ENCODE measurements at places on chromosomes 12 and 14.
A peak's percentile ranks its signal among the peaks of the same experiment; 100 is the strongest.

- no peak for DNase-seq
Measured at GRCh38 chr12:70255311-70255710, 12.1 kb downstream of the CNOT2 start.

DNA sequence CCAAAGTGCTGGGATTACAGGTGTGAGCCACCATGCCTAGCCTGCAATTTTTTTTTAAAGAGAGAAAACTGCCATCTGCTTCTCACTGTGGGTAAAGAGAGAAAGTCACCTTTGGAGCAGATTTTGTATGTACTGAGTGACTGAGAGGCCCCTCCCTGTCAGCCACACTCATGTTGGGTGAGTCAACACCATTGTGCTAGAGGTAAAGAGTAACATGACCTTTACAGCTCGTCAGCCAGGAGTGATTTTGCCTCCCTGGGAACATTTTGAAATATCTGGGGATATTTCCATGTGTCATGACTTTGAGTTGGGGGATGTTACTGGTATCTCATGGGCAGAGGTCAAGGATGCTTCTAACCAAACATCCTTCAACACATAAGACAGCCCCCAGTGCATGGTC lies 115.2 kb downstream of the KSR2 start:
- no peak for DNase-seq

GRCh38 chr14:73526036-73526984 lies 10.6 kb upstream of the ACOT1 start:
- DNase-seq = no peak

GRCh38 chr14:71005076-71005475 lies 97.8 kb downstream of the PCNX1 start:
- no peak for DNase-seq

DNA sequence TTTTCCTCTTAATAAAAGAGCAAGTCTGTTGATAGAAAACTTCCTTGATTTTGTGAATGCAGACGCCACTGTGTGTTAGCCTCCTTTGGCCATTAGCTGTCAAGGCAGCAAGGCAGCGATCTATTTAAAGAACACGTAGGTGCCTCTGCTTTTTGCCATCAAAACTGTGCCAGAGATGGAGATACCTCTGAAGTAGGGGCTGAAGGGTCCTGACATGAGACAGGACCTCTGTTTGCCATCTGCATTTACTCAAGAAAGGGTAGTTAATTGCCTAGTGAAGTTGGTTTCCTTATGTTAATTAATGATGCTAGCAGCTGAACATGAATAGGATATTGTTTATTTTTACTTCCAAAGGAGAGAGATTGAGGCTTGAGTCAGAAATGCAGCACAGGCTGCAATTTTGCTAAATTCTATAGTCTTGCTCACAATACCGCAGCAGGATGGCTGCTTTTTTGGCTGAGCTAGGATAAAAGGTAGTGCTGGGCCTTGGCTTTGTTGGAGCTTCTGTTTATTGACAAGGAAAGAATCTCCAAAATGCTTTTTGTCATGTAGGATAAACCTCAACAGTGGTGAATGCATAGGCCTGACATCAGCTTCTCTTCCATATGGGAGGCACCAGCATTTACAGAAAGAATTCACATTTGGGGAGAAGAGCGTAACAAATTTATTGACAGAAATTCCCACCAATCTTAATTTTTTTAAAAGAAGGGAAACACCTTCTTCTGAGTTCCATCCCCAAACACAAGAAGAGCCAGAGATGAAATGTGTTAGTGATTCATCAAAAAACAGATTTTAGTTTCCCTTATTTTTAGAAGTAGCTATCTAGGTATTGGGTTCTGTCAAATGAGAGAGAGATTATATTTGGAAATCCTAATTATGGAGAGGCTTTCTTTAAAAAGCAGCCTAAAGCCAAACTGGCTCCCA lies 13.9 kb upstream of the RPH3A start:
- no peak for DNase-seq

DNA sequence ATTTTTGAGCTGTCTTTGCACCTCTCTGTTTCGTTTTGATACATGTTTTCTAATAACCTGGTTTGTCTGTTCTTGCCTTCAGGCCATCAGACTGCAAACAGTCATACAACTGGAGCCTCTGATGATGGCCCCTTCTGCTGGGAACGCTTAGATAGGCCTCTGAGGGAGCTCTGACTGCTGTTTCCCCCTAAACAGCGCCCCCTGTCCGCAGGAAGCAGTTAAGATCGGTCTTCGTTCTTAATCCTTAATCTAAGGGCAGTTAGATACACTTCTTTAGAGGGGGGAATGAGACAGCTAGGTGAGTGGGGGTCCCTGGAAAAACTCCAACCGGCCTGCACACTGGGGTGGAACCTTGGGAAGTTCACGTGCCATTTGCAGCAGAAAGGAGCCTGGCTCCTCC lies 1338.8 kb upstream of the SEL1L start:
- DNase-seq = no peak

DNA sequence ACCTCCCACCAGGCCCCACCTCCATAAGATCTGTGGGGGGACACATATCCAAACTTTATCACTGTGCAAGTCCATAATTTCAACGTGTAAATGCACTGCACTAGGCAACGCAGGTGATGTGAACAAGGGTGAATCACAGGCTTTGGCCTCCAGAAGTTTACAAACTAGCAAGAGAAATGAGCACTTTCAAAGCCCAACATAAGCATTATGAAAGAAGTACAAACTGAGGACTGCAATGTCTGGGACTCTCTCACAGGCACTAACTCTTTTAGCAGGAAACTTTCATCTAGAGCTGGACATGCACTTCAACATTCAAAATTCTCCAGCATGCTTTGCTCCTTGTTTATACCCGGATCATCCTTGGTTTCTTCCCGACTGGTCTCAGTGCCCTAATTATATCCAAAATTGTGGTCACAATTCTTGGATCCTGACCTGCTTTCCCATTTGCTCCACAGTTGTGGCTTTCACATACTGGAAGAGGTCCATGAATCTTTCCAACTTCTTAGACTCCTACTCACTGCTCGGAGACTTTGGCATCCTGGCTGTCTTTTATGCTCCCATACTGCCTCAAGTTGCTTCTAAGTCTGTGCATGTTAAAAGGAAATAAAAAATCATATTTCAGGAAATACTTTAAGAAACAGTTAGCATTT lies 44.9 kb upstream of the STRAP start:
- DNase-seq = no peak

GRCh38 chr14:105496831-105497591 lies 6.0 kb downstream of the TEDC1 start:
- DNase-seq = no peak

DNA sequence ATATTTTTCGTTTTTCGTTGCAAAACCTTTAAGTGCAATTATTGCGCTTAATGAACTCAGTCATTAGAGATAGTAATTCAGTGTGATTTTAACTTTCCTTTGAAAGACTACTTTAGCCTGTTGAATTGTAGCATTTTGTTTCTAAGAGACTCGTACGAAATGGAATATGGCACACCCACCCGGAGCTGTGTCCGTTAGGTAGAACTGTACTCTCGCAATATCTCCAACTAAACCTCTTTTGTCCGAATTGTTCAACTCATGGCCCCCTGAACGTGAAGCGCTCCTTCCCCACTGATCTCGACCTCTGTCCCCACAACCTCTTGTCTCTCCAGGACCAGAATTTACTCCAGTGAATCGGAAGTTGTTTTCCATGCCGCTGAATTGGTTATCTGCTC lies 800 bp downstream of the PCNX4 start:
- DNase-seq = peak; percentile 5

GRCh38 chr14:73723797-73724661 lies 9.8 kb upstream of the PNMA1 start:
- no peak for DNase-seq

- no peak for DNase-seq
Measured at GRCh38 chr14:55881577-55882241, 236.5 kb upstream of the PELI2 start.

GRCh38 chr12:112839386-112839972 lies 47.9 kb downstream of the RPH3A start:
- no peak for DNase-seq

- no peak for DNase-seq
Measured at GRCh38 chr14:85415015-85415712, 114.8 kb upstream of the FLRT2 start.

DNA sequence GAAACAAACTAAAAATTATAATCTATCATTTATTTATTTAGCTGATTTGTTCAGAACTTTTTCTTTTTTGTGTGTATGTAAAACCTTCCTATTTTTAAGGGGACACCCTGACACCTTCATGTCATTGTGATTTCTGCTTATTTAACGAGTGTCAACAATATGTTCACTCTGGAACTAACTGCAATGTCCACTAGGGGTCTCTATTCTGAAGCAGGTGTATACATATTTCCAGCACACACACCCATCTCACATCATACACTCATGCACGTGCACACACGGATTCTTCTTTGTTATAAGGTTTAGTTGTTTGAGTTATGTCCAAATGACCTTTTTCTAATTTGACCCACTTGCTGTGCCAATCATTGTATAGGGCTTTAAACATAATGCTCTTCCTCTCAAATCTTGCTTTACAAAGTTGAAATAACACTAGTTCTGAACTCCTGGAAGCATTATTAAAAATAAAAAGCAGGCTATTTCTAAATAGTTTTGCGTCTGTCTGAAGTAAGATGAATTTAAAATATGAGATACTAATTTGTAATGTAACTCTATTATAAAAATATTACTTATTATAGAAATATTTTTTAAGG lies 15.5 kb downstream of the E2F7 start:
- DNase-seq = no peak

GRCh38 chr12:54145844-54146243 lies 42.9 kb downstream of the SMUG1 start:
- no peak for DNase-seq

DNA sequence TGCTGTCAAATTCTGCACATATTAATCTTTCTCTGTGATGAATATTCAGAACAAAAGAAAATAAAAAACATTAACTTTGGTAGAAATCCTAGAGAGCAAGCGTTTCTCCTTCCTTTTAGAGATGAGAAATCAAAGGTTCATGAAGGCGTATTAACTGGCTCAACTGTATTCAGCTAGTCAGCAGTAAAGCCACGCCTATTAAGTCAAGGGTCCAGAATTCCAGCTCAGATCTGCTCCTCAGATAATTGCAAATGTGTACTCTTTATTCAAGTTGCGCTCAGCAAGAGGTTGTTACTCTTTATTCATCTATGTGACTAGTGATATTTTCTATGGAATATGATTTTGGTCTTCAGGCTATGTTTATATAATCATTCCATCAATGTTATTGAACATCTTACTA lies 13.1 kb upstream of the POC1B start:
- no peak for DNase-seq

DNA sequence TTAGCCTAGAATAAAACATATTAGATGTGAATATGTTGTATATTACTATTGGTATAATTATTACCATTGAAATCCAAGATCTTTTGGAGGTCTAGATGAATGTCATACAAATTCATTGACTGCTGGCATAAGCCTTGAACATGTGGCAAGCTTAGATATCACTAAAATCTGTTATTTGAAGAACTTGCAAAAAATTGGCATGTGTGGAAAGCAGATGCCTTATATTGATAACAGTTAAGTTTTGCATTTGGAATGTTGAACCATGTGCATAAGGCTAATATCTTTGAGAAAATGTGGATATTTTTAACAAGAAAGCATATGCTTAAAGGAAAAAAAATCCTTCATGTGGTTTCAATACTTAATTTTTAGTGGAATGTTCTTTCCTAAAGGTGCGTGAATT lies 203.6 kb upstream of the PRICKLE1 start:
- no peak for DNase-seq

- peak; percentile 75 for DNase-seq
Measured at GRCh38 chr12:28222081-28222700, 31.9 kb downstream of the CCDC91 start.

DNA sequence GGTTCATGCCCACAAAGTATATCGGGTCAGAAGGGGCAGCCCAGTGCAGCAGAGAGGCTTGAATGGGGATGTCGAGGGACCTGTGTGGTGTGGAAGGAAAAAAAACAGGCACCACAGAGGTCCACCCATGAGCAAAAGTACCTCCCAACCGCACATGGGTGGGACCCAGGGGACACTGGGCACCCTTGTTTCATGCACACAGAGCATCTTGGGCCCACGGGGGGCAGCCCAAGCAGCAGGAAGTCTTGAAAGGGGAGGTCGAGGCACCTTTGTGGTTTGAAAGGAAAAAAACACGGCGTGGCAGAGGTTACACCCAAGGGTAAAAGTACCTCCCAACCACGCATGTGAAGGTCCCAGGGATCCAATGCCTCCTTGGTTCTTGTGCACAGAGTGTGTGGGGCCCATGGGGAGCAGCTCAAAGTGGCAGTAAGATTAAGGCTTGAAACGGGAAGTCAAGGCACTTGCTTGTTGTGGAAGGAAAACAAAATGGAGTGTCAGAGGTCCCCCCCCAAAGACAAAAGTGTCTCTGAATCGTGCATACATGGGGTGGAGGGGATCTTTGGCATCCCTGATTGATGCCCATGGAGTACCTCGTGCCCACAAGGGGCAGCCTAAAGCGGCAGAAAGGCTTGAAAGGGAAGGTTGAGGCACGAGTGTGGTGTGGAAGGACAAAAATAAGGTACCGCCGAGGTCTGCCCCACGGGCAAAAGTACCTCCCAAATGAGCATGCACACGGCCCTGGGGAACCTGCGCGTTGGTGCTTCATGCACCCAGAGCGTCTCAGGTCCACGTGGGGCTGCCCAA lies 575.5 kb downstream of the ALG10 start:
- no peak for DNase-seq

DNA sequence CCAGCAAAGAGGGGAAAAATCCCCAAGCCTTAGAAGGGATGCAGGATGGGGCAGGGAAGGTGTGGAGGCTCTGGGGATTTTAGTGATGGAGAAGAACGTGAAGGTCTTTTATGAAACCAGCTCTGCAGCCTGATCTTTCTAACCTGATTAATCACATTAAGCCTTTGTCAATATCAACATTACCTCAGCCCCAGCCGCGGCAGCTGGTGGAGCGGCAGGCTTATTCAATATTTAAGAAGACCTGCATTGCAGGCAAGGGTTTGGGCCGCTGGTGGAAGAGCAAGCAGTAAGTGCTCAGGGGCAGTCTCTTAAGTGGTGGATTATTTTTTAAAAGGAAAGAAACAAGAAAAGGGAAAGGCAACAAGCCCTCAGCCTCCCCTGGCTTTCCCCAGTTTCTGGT lies 16.6 kb downstream of the RPH3A start:
- no peak for DNase-seq

- no peak for DNase-seq
Measured at GRCh38 chr12:66152732-66153131, 17.1 kb downstream of the TMBIM4 start.

DNA sequence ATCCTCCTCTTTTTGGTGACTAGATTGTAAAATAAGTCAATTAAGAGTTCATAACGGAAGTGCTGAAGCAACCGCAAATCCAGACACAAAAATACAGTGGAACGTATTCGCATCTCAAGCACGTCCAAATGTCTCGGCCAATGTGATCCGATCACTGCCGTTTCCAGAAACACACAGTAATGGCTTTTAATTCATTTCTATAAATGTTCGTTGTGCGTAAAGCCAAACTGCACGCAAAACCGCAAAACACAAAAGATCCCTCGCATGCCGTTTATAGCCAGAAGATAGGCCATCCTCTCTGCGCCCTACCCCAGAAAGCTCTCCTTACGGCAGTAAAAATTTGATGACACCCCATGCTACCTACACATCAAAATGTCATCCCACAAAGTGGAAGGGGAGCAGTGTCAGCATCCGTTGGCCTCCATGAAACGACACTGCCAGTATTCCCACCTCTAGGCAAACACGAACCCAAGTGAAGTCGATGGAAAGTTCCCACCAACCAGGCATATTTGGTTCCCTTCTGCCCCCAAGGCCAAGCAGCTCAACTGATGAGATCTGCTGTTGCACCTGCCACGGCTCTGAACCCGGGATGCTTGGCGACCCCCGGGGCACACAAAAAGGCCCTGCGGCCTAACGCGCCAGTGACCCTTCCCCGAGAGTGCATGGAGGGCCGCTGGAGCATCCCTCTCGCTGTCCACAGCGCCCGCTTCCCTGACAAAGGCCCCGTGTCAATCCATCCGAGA lies 1.4 kb downstream of the HECTD4 start:
- no peak for DNase-seq

GRCh38 chr12:65631621-65632111 lies 192.6 kb upstream of the HMGA2 start:
- DNase-seq = no peak

Measured in stimulated activated CD4-positive, alpha-beta T cell treated with anti-CD3 and anti-CD28 coated beads, Interleukin-2, amount 100 ng/mL, for 24 hours (primary cell).